ENCODE measurements at places on chromosomes 16 and 17.

GRCh38 chr17:5297245-5297644 lies 15.2 kb downstream of the RABEP1 start:
- DNase-seq = no peak

GRCh38 chr16:79165079-79165478 lies 435.5 kb downstream of the MAF start:
- no peak for DNase-seq

DNA sequence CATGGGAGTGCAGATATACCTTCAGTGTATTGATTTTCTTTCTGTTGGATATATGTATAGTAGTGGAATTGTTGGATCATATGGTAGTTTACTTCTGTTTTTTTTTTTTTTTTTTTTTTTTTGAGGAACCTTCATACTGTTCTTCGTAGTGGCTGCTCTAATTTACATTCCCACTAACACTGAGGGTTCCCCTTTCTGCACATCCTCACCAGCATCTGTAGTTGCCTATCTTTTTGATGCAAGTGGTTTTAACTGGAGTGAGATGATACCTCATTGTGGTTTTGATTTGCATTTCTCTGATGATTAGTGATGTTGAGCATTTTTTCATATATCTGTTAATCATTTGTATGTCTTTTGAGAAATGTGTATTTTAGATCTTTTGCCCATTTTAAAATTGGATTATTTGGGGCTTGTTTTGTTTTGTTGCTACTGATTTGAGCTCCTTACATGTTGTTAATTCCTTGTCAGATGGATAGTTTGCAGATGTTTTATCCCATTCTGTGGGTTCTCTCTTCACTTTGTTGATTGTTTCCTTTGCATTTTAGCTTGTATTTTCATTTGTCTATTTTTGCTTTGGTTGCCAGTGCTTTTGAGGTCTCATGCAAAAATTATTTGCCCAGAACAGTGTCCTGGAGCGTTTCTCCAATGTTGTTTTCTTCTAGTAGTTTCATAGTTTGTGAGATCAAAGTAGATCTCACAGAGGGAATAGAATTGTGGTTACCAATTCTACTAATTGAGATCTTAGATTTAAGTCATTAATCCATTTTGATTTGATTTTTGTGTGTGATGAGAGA lies 25.0 kb upstream of the BCAS3 start:
- no peak for DNase-seq

- DNase-seq = no peak
These were observed 171.3 kb downstream of the ABCA8 start for GRCh38 chr17:68783861-68784260.

GRCh38 chr16:11138769-11139325 lies 117.2 kb downstream of the SOCS1 start:
- DNase-seq = no peak

DNA sequence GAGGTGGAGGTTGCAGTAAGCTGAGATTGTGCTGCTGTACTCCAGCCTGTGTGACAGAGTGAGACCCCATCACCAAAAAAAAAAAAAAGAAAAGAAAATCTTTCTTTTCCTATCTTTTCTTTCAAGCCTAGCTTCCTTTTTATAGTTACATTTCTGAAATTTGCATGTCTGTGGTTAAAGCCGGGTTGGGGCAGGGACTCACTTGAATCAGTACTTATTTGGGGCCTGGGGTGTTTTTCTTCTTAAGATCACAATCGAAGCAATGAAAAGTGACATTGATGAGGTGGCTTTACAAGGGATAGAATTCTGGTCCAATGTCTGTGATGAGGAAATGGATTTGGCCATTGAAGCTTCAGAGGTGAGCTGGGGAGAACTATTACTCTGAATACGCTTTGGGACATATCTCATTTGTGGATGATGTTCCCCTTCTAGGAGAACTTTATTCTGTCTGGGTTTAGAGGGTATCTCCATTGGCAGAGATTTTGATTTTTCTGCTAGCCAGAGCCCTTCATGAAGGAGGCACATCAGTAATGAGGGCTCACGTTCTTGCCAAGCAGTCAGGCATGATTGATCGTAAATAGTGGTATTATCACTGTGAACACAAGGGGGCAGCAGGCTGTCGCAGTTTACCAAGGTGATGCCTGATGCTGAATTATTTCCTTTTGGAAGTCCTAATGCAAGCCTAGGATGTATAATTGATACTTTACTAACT lies 14.3 kb downstream of the KPNB1 start:
- peak; percentile 12 for DNase-seq

DNA sequence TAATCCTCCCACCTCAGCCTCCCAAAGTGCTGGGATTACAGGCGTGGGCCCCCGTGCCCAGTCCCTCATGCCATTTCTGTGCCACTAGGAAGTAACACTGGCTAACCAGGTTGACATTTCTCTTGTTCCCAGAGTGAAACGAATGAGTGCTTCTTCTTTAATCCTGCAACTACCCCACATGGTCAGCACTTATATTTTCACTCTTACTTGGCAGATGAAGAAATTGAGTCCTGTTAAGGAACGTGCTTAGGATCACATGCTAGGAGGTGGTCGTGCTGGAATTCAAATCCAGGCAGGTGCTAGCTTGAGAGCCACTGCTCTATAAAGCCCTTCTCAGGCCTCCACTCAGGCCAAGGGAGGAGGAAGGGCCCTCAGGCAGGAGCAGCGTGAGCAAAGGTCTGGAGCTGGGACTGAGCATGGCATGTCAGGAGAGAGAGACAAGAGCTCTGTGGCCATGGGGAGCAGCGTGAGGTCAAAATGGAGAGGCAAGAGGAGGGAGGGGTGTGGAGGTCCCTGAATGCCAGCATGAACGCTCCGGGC lies 18.5 kb upstream of the RMI2 start:
- DNase-seq = no peak

DNA sequence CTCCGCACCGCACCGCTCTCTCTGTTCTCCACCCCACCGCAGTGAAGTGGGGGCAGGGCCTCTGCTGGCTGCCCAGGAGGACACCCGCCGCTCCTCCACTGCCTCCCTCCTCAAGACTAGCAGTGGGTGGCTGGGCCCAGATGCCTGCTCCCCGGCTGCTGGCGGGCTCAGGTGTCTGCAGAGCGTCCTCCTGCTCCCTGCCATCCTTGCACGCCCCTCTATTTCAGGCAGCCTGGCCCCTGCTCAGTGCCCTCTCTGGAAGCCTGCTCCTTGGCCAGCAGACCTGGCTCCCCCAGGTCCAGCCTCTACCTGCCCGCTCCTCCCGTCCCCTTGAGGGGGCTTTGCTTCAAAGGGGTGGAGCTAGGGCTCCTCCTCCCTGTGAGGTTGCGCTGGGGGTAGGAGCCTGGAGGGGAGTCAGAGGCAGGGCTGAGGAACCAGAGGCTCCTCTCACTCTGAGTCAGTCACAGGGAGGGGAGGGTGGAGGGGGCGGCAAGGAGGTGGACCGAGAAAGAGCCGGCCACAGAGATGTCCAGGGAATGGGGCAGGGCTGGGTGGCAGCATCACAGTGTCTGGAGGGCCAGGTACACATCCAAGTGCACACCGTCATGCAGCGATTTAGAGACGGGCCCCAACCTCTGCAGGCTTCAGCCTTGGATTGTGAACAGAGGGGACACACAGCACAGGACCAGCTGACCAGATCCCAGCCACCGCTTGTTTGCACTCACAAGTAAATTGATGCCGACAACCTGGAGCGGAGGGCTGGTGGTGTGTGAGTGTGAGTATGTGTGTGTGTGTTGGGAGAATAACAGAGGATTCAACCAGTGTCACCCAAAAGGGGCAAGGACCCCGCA lies 9.8 kb upstream of the TMEM92 start:
- DNase-seq = no peak

Measured in stimulated activated CD8-positive, alpha-beta memory T cell treated with anti-CD3 and anti-CD28 coated beads, Interleukin-15, amount 100 ng/mL, for 48 hours (primary cell).